Fibroblast of skin of scalp (primary cell): ENCODE measurements at places on chromosomes 4 and X.

- no peak for DNase-seq
Observed at GRCh38 chr4:184216515-184216914, 1.2 kb downstream of the ENPP6 start.

GRCh38 chrX:70289168-70289792 is 447 bp downstream of the PDZD11 start:
- no peak for DNase-seq

DNA sequence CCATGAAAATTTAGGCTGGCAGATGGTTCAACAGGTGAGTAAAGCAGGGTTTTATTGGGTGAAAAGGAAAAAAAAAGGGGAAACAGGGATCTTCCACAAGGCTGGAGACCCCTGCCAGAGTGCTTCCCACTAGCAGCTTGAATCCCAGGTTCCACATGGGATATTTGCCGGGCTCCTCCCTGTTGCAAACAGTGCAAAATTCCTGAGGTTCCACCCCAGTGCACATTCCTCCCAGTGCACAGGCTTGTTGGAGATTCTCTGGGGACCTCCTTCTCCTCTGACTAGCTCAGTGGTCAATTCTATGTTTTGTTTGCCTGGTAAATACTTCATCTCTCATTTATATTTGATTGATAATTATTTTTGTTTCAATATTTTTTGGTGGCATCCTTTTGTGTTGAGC is 66.4 kb upstream of the UGT2B15 start:
- DNase-seq, result no peak

DNA sequence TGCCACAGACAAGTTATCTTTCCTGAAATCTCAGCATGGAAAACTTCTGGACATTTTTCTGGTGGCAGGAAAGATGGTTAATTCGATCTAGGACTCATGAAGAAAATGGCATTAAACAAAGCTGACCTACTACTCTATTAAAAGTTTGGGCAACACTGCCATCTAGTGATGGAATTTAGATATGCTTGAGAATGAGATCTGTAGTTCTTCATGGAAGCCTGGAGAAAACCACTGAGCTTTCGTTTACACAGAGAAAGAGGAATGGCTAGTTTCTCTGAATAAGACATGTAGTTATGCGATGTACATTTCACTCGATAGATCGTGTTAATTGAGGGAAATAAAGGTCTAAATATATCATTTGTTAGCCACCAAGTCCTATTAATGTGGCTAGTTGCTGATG is 51.7 kb upstream of the CHRDL1 start:
- DNase-seq, result peak; percentile 58

GRCh38 chrX:116267511-116268040 is 97.0 kb downstream of the AGTR2 start:
- no peak for DNase-seq

DNA sequence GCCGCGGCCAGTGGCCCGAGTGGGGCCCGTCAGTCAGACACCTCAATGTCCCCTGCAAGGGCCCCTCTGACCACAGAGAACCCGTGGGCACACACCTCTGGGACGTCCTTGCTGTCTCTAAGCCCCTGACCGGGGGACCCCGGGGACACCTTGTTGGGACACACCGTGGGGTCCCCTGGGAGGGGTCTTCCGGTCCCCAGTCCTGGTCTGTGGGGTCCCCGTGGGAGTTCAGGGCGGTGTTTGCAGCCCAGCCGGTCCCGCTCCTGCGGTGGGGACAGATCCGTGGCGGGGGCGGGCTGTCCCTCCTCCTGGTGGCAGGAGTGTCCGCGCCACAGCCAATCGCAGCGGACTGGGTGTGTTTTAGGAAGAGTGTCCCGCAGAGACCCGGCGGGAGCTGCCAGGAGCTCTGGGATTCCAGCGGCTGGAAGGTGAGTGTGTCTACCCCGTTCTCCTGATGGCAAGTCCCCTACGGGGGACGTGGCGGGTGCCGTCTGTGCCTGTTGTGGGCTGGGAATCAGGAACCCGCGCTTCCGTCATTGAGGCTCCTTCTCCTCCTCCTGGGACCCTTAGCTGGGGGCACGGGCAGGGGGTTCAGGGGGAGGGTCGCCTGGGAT is 5.1 kb upstream of the PLCXD1 start:
- DNase-seq, result peak; percentile 60

DNA sequence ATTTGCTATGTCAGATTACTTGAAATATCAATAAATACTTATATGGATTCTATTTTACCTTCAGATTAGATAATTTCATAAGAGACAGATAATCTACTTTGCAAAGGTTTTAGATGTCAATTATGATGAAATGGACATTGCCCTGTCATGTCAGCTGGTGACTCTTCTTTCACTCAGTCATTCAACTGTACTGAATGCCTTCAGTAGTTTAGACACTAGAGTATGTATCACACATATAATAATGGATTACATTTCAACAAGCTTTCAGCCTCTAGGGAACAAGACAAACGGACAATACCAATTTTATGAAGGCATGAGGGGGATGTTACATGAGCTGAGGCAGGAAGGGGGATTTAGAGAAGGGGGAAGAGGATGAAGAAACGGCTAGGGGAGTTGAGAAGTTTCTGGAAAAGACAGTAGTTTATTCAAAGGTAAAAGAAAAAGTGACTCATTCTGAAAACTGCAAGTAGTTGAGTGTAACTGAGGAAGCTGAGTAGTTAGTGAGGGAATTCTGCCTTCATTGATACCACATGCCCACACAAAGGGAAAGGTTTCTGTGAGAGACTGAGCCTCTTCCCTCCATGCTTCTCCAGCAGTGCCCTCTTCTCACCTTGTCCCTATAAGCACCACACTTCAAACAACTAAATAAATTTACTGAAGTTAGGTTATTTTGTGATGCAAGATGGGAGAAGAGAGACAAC is 25.7 kb downstream of the SLC9B2 start:
- no peak for DNase-seq

DNA sequence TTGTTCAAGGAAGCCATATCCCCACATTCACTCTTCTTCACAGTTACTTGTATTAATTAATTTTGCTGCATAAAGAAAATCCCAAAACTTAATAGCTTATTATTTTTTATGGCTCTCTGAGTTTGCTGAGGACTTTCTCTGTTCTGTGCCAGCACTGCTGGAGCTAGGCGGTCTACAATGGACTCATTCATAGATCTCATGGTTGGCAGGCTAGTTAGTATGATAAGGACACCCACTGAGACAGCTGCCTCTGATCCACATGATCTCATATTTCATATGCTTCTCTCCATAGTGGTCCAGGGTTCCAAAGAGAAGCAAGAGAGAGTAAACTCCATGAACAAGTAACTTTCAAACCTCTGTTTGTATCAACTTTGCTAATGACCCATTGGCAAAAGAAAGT is 170.2 kb downstream of the ADGRA3 start:
- no peak for DNase-seq

GRCh38 chrX:14073071-14073470 is 43.4 kb upstream of the GEMIN8 start:
- DNase-seq, result peak; percentile 28
